ENCODE measurements at places on chromosomes 4 and X.

- DNase-seq: no peak
Observed at GRCh38 chr4:4492161-4492847, 49.5 kb downstream of the STX18 start.

- DNase-seq: no peak
Observed at GRCh38 chr4:88003261-88003660, 4.2 kb upstream of the PKD2 start.

DNA sequence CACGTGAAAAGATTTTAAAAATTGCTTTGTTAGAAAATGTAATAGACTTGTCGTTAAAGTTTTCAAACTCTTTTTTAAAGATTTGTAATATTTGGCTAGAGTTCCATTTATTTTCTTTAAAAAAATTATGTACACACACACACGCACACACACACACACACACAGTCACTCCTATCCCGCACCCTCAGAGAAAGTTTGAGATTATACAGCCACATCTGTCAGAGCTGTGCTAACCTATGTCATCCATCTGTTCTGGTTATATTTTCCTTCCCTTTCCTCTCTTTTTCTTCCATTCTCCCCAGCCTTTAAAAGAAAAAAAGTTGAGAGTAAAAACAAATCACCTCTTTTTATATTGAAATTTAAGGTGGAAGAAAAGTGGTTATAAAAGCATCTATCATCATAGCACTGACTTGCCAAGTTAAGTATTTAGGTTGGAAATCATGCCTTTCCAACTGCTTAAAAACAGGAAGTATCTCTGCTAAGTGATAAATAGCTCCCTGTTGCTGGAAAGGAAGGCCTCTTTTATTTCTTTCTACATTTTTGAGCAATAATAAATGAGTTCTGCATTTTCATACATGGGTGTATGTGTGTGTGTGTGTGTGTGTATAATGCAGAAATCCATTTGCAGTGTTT lies 163.3 kb upstream of the SPRY1 start:
- DNase-seq: no peak

GRCh38 chr4:27018076-27018475 lies 157.4 kb downstream of the STIM2 start:
- DNase-seq: no peak

DNA sequence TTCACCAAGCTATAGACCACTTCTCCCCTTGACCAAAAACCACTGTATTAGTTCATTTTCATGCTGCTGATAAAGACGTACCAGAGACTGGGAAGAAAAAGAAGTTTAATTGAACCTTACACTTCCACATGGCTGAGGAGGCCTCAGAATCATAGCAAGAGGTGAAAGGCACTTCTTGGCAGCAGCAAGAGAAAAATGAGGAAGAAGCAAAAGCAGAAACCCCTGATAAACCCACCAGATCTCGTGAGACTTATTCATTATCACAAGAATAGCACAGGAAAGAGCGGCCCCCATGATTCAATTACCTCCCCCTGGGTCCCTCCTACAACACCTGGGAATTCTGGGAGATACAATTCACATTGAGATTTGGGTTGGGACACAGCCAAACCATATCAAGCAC lies 97.8 kb downstream of the DOCK11 start:
- DNase-seq: no peak

- no peak for DNase-seq
Observed at GRCh38 chr4:186647821-186648220, 75.8 kb downstream of the FAT1 start.

DNA sequence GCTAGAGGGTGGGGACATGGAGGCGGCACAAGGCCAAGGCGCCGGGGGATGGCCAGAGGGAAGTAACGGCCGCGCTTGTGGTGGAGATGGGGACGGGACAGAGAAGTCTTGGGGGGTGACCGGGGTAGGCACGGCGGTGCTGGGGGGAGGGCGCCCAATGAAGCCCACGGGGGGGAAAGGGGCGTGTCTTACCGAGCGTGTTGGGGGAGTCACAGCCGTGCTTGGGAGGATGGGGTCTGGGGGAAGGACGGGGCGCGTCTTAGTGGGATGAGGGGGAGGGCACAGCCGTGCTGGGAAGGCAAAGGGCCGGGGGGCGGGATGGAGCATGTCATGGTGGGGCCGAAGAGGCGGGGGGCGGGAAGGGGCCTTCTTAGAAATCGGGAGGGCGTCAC lies 952 bp downstream of the ARSD start:
- DNase-seq: no peak

- DNase-seq: no peak
Observed at GRCh38 chr4:55732864-55733263, 86.7 kb upstream of the EXOC1L start.

DNA sequence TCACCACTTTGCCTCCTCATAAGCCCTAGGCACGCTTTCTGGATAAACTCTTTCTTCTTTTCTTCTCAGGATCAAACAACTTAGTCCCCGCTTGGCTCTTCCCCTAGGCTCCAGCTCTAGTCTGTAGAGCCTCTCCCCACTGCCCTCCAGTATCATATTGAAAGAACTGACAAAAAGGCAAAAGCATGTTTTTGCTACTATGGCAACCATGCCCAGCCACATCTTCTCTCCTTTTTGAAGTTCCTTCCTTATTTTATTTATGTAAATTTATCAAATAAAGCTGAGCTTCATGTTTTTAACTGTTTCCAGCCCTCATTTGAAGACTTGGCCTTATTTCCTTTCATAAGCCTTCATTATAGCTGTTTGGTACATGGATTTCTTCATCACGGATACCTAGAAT lies 86.0 kb upstream of the LIMCH1 start:
- no peak for DNase-seq

- DNase-seq: no peak
Observed at GRCh38 chr4:98558471-98559169, 99.8 kb downstream of the TSPAN5 start.

DNA sequence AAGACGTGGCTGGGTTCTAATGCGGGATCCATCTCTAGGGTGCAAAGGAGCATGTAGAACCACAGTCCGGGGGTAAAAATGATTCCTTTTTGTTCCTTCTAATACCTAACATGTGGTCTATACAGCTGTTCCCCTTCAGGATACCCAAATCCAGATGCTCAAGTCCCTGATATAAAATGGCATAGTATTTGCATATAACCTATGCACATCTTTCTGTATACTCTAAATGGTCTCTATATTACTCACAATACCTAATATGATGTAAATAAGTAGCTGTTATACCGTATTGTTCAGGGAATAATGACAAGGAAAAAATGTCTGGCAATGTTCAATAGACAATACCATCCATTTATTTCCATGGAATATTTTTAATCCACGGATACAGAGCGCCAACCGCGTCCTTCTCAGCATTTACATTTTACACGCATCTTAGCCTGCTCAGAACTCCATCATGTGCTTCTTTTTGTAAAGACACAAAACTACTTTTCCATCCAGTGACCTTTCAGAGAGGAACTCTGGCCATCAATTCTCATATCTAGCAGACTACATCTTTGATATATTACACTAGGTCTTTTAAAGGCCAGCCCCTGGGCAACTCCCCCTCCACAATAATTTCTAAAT lies 31.9 kb downstream of the ACSL1 start:
- no peak for DNase-seq

DNA sequence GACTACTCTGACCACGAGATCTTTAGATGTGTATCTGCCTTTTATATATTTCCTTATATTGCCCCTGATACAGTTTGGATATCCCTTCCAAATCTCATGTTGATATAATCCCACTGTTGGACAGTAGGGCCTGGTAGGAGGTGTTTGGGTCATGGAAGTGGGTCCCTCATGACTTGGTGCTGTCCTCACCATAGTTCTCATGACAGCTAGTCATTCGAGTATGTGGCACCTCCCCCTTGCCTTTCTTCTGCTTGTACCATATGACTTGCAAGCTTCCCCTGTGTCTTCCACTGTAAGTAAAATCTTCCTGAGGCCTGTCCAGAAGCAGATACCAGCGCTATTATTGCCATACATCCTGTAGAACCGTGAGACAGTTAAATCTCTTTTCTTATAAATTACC lies 145.3 kb downstream of the ZNF518B start:
- no peak for DNase-seq

GRCh38 chr4:123606946-123607542 lies 210.4 kb downstream of the SPRY1 start:
- DNase-seq: no peak

DNA sequence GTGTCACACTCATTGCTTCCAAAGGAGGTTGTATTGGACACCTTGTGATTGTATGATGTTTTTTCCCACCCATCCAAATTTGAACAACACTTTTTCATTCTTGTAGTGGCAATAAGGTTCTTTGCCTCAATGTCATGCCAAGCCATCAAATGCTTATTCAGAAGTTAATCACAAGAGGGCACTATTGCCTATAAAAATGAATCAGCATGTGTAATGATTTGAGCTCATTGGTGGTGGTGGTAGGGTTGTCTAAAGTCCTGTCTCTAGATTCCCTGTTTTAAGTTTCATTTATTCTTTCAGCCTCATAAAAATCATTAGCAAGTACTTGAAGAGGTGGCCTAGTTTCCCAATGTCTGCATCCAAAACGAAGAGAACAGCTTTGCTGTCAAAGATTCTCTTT lies 37.0 kb downstream of the IRS4 start:
- DNase-seq: no peak

- no peak for DNase-seq
Observed at GRCh38 chr4:121814756-121815155, 8.9 kb downstream of the CCNA2 start.

DNA sequence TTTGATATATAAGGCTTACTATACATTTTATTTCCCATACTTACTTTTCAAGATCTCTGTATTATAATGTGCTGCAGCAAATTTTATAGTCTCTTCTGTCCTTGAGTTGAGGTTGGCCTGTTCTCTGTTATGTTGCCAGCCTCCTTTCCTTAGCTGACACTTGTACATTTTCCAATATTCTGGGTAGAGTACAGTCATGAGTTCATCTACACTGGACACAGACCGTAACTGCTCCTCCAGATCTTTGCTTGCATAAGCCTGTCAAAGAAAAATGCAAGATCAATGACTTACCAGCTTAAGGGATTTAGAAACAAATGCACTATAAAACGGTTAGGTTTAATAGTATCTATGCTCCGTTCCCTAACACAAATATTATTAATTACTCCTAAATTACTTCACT lies 63.2 kb downstream of the VEGFC start:
- DNase-seq: no peak

- DNase-seq: no peak
Observed at GRCh38 chr4:7444731-7445130, 10.0 kb upstream of the PSAPL1 start.

DNA sequence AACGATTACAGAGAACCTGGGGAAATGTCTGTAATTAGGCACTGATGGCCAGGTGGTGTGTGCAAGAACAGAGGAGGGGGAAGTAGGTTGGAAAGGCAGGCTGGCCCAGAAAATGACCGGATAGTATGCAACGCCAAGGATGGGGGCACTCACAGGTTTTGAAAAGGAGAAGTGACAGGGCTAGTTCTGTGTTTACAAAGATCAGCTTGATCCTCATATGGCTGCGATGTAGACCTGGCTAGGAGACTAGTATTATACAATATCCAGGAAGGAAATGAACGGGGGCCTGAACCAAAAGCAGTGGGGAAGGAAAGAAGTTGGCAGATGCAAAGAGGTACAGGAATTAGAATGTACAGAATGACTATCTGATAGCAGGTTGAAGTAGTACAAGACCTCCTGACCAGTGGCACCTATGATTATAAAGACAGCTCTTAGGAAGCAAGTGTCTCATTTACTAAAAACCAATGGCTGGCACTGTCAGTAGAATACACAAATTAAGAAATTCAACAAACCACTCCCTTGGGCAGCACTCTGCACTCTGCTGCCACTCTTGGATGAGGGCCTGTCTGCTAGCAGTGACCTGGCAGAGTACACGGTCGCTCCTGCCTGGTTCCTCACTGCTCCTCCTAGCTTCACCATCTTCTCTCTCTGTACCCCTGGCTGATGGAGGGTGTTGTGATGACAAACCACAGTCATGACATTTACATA lies 14.1 kb downstream of the MFAP3L start:
- DNase-seq: no peak

DNA sequence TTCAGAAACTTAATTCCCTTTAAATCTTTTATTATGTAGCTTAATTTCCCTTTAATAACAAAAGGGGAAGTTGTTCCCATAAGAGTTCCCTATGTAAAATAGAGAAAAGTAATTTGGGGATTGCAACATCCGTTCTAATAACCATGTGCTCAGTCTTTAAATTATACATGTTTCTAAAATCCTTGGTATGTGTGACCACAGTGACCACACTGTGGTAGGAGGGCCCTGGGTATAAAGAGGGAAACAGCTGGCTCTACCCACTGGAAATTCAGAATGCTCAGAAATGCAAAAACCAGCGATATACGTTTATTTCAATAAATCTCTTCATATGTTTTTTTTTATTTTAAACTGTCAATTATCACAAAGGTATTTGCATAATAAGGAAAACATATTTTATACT lies 219.1 kb downstream of the FGF13 start:
- no peak for DNase-seq

DNA sequence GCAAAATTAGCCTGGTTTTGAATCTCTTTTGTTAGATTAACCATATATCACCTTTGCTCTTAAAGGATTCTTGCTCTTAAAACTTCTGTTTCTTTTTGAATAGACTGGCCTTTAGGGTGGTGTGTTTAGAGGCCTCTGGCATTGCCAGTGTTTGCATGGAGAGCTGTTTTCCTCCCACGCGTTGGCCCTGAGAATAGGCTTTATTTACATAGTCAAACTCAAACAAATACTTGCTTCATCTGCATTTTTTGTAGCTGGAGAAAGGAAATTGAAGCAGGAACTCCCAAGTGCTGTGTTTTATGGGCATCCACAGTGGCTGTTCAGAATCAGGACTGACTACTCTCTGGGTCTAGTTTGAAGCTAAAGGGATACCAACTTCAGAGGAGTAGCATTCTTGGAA lies 2.7 kb downstream of the SHROOM2 start:
- DNase-seq: no peak

GRCh38 chrX:1397441-1398270 lies 5.7 kb upstream of the SLC25A6 start:
- DNase-seq: no peak

GRCh38 chr4:15714646-15715435 lies 12.0 kb downstream of the BST1 start:
- DNase-seq: no peak

DNA sequence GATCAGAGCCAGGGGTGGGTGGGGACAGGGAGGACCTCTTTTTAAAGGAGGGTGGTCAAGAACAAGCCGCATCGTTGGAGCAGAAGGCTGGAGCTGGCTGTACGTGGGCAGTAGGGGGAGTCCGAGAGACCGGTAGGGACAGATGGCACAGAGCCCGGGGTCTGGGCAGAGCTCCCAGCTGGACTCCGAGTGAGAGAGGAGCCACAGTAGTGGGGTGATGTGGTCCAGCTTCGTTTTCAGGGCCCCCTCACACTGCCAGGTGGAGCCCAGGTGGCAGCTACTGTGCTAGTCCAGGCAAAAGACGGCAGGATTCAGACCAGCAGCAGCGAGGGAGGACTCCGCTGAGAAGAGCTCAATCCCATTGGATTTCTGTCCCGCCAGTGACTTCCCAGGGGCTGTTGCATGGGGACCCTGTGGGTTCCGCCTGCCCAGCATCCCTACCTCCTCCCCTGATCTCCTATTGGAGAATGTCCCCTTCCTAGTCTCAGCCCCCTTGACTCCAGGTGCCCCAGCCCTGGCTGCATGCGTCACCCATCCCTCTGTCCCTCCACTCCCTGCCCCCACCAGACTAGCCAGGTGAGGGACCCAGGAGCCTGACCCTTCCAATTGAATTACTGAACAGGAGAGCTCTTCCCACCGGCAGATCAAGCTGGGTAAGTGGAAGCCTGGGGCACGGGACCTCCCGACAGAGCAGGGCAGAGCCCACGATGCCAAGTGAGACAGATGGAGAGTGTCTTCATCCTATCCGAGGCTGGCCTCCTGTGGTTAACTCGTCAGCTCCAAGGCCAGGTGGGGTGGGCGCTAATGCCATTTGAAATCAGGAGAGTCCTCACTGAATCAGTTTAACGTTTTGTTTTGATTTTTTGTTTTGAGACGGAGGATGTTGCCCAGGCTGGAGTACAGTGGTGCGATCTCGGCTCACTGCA lies 2.9 kb downstream of the ARHGAP4 start:
- no peak for DNase-seq
